ENCODE measurements at places on chromosomes 5 and 9. TPM values are rescaled to one million over a fixed set of nuclear protein-coding genes. Genes with fewer than 3 reads are reported as not detected.

- DNase-seq = no peak
These were observed 206.9 kb downstream of the FSTL4 start for GRCh38 chr5:133405275-133406034.

Gene DIAPH1
- 54.6 TPM for total RNA-seq

DNA sequence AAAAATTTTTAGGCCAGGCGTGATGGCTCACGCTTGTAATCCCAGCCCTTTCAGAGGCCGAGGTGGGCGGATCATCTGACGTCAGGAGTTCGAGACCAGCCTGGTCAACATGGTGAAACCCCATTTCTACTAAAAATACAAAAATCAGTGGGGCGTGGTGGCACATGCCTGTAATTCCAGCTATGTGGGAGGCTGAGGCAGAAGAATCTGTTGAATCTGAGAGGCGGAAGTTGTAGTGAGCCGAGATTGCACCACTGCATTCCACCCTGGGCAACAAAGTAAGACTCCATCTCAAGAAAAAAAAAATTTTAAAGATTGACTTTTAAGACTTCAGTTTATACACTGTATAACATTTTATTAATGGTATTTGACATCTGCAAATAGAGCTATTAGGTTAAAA lies 60.1 kb upstream of the GNAQ start:
- DNase-seq = no peak

DNA sequence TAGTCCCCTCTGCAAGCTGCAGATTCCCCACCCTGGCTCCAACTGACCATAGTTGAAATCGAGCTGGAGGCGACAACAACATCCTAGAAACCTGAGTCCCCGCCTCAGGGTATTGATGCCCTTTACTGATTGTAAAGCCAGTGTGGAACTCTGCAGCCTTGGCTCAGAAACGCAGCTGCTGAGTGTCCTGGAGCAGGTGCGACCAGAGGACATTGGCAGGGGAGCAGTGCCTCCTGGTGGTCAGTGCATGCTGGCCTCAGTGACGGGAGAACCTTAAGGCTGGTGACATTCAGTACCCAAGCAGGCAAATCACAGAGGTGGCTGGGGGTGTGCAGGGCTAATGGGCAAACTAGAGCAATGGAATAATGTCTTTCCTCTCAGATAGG lies 20.4 kb upstream of the ZNF354B start:
- peak; percentile 63 for DNase-seq

Gene ACTBL2
- not detected for total RNA-seq

Gene TERT
- total RNA-seq = not detected

Data from heart right ventricle (tissue), 16 donors.